ENCODE measurements at places on chromosomes 13 and 19.

DNA sequence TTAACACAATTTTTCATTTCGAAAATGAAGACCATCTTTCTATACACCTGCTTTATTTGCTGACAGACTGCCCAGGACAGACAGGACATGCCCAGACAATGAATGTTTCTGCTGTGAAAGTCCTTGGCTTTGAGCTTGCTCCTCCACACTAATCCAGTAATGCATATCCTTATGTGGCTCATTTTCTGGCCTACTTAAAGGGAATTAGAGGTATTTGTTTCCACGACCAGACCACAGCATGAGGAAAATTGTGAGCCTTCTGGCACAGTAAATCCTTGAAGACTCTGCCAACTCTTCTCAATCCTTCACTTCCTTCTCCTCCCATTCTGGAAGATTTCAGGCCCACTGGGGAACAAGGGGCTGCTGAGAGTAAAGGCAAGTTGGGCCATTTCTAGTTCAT is 25.7 kb downstream of the CCDC70 start:
- DNase-seq, result no peak

GRCh38 chr13:52600666-52601065 is 41.6 kb upstream of the HNRNPA1L2 start:
- DNase-seq, result no peak

DNA sequence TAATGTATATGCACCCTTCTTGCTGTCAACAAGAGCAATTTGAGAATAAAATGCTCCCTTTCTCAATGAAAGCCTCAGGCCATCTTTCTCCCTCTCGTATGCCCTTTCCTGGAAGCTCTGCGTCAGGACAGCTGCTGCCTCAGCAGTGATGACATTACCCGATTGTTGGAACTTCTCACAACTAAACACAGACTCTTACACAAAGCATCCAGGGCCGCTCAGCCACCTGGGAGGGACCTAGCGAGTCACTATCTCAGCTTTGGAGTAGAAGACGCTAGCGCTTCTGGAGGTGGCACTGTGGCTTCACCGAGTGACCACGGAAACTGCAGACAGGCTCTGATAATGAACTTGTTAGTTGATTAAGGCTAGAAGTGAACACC is 153.2 kb upstream of the SOX1 start:
- DNase-seq, result no peak

DNA sequence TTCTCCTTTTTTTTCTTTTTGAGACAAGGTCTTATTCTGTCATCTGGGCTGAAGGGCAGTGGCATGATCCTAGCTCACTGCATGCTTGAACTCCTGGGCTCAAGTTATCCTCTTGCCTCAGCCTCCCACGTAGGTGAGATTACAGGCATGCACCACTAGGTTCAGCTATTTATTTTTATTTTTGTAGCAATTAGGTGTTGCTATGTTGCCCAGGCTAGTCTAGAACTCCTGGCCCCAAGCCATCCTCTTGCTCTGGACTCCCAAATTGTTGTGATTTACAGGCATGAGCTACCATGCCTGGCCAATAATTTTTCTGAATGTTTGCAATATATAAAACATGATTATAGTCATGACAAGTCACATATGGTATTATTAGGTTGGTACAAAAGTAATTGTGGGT is 161.1 kb upstream of the ATXN8OS start:
- DNase-seq, result no peak

DNA sequence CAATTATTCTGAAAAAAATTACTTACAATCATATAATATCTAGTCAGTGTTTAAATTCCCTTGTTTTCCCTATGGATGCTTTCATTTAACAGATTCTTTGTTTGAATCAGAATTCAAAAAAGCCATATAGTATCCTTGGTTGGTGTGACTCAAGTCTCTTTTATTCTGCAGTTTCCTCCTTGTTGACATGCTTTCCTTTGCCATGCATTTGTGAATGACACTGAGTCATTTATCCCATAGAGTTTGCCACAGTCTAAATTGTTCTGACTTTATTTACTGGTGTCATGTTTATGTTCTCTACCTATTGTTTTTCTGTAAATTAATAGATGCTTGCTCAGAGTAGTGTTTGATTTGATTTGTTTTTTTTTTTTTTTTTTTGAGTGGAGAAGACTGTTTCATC is 893.8 kb upstream of the SLC10A2 start:
- no peak for DNase-seq

- DNase-seq, result no peak
Measured at GRCh38 chr19:36111200-36111539, 227 bp downstream of the OVOL3 start.
